ENCODE measurements at places on chromosomes 16 and 17.

- no peak for DNase-seq
Measured at GRCh38 chr17:48854774-48855476, 24.1 kb downstream of the CALCOCO2 start.

GRCh38 chr16:50812876-50813466 is 71.1 kb downstream of the CYLD start:
- DNase-seq = no peak

DNA sequence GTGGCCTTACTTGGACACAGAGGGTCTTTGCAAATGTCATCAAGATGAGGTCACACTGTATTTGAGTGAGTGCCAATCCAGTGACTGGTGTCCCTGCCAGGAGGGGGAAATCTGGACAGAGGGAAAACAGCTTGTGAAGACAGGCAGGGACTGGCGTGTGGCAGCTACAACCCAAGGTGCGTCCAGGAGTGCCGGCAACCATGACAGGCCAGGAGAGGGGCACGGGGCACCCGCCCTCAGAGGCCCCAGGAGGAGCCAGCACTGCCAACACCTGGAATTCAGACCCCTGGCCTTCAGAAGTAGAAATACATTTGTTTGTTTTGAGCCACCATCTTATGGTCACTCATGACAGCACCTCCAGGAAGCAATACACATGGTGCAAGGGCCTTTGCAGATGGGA is 225.7 kb downstream of the CPPED1 start:
- DNase-seq = no peak

- DNase-seq = no peak
Measured at GRCh38 chr16:56923481-56924091, 8.4 kb upstream of the HERPUD1 start.

- no peak for DNase-seq
Measured at GRCh38 chr16:49918257-49918656, 62.3 kb upstream of the ZNF423 start.

All from activated CD4-positive, alpha-beta T cell treated with anti-CD3 and anti-CD28 coated beads for 1 hour (primary cell).